ENCODE measurements at places on chromosomes 3 and 15.
A peak's percentile ranks its signal among the peaks of the same experiment; 100 is the strongest.

DNA sequence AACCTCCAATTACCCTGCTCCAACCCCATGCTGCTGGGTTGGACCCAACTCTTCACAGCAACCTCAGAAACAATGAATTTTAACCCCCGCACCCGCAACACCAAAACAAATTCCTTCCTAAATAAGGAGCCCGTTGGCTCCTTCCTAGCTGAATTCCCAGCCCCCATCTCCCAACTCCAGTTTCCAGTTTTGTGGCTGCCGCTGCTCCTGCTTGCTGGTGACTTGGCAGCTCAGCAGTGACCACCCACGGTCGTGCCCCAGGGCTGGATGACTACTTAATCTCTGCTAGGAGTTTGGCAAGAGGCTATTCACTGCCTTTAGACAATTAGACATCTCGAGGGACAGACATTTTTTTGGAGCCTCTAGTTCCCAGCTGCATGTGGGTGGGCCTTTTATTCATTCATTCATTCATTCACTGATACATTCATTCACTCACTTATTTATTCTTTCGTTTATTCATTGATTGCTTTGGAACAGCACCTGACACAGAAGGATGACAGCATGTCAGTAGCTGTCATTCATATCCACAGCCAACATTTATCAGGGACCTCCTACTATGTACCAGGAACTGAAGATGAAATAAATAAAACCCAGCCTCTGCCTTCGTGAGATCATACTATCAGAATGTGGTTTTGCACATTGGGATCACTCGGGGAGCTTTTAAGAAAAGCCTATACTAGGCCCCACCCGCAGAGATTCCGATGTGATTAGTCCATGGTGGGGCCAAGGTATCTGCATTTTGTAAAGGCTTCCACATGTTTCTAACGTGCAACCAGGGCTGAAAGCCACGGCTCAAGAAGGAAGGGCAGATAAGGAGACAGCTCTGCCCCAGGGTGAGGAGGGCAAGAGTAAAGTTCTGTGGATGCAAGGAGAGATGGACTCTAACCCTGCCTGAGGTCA is 256.5 kb downstream of the SHQ1 start:
- DNase-seq: no peak

DNA sequence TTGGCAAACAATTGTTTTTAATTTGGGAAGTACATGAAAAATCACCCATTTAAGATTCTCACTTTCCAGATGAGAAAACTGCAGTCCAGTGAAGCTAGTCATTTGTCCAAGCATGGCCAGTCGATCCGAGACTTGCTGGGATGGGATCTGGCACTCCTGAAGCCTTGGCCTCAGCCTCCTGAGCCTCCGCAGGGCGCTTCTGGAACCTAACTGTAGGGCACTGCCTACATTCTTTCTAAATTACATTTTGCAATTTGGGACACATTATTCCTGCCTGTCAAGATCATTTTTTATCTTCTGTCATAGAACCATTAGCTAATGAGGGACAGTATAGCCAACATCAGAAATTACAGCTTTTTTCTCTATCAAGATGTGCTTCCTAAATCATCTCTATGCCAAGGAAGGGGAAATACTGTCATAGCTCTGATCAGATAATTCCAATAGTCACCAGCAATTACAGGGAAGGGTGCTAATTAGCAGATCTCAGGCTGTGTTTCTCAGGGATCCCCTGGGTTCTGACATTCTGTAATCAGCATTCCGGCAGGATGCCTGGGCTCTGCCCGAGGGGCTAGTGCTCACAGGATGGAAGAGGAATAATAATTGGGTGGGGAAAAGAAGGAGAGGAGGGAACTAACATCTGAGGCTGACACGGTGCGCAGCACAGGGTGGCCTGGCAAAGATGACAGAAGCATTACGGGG is 28.3 kb downstream of the ANAPC13 start:
- no peak for DNase-seq

- no peak for DNase-seq
These were observed 43.5 kb upstream of the ALCAM start for GRCh38 chr3:105323274-105323599.

- no peak for DNase-seq
These were observed 33.5 kb downstream of the SUCLG2 start for GRCh38 chr3:67620869-67621268.

- DNase-seq: no peak
These were observed 63.0 kb downstream of the NCEH1 start for GRCh38 chr3:172647823-172648222.

- no peak for DNase-seq
These were observed 8.2 kb downstream of the RCN2 start for GRCh38 chr15:76939715-76940114.

- DNase-seq: peak; percentile 60
These were observed 610 bp upstream of the SATB1 start for GRCh38 chr3:18425641-18426257.

GRCh38 chr3:194056731-194057415 is 79.1 kb upstream of the HES1 start:
- no peak for DNase-seq

All from WERI-Rb-1 (cell line).